Type B pancreatic cell (in vitro differentiated cells): ENCODE measurements at places on chromosomes 1 and 21. TPM values are rescaled to one million over a fixed set of nuclear protein-coding genes. Genes with fewer than 3 reads are reported as not detected.
A peak's percentile ranks its signal among the peaks of the same experiment; 100 is the strongest.

GRCh38 chr1:88462488-88463261 is 221.4 kb upstream of the PKN2 start:
- no peak for DNase-seq
- no peak overlapping the region for H3K27ac ChIP-seq
- peaks cover 48% of the 10 kb centered on the region for H3K27me3 ChIP-seq
- peak overlapping the region; percentile 82 for H3K4me3 ChIP-seq
- H3K4me1 ChIP-seq = peaks cover 4% of the 10 kb centered on the region

- peaks cover 43% of the 10 kb centered on the region for H3K4me1 ChIP-seq
- DNase-seq = peak; percentile 54
- H3K27me3 ChIP-seq = no peaks in the 10 kb centered on the region
- no peak overlapping the region for H3K4me3 ChIP-seq
These were observed 125.9 kb upstream of the ZBTB40 start for GRCh38 chr1:22325531-22326371.

Gene PADI6
- not detected in 2 replicates for total RNA-seq

DNA sequence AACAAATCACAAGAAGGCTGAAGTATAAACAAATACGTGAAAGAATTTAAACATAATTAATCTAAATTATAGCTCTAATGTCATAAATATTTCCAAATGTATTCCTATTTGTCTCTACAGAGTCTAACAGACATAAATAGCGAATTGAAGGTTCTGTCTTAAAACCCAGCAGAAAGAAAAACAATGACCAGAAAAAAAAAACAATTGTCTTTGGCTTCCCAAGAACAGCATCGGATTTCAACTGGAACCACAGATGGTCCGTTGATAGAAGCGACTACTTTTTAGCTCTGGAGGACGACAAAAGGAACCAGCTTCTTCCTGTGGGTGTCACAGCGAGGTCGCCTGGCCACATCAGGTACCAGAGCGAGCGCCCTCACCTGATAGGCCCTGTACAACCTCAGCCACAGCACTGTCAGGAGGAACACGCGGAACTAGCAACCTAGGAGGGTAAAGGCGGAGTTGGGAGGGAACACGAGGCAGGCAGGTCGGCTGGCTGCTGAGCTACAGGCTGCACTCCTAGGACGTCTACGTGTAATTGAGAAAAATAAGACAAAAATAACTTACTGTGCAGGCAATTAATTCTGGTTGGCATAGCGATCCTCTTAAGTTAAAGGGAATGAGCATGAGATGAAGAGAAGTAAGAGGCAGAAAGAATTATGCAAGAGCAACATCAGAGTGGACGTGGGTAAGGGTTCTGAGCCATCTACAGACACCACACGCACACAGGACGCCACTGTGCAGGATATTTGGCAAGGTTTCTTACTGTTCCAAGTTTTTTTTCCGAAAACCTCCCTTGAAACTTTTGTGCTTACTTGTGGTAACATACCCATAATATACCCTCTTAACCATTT is 16.7 kb upstream of the PRDM15 start:
- H3K36me3 ChIP-seq = peaks cover 15% of the 10 kb centered on the region
- DNase-seq = no peak
- H3K27ac ChIP-seq = no peak overlapping the region
- peaks cover 21% of the 10 kb centered on the region for H3K4me1 ChIP-seq
- H3K4me3 ChIP-seq = no peak overlapping the region

GRCh38 chr1:166974647-166975345 is 544 bp downstream of the ILDR2 start:
- H3K27me3 ChIP-seq = peaks cover 90% of the 10 kb centered on the region
- peak overlapping the region; percentile 84 for H3K4me3 ChIP-seq
- H3K27ac ChIP-seq = peak overlapping the region; percentile 19

GRCh38 chr1:100499194-100499811 is 38.6 kb upstream of the GPR88 start:
- no peaks in the 10 kb centered on the region for H3K27me3 ChIP-seq
- DNase-seq = no peak
- no peak overlapping the region for H3K27ac ChIP-seq
- no peak overlapping the region for H3K4me3 ChIP-seq
- H3K36me3 ChIP-seq = peaks cover 39% of the 10 kb centered on the region
